ENCODE measurements at places on chromosomes 7 and 10. TPM values are rescaled to one million over a fixed set of nuclear protein-coding genes. Genes with fewer than 3 reads are reported as not detected.

LRRC18 gene
- not detected for total RNA-seq

RBP3 gene
- total RNA-seq: not detected

POM121 gene
- 39.8 TPM for total RNA-seq

MRM2 gene
- total RNA-seq: 53.6 TPM

FBXO24 gene
- total RNA-seq: 0.20 TPM

UCMA gene
- not detected for total RNA-seq

ACBD7 gene
- total RNA-seq: 1.4 TPM

PKD2L1 gene
- 0.05 TPM for total RNA-seq

C7orf33 gene
- not detected for total RNA-seq

SPDYE11 gene
- not detected for total RNA-seq

EVX1 gene
- total RNA-seq: 0.13 TPM

ABLIM1 gene
- 49.0 TPM for total RNA-seq

MGMT gene
- 6.5 TPM for total RNA-seq

OPN1SW gene
- not detected for total RNA-seq

LRRN3 gene
- total RNA-seq: not detected

NPC1L1 gene
- 0.06 TPM for total RNA-seq

DLX6 gene
- total RNA-seq: not detected

SDK1 gene
- 0.37 TPM for total RNA-seq

NSUN5 gene
- total RNA-seq: 60.0 TPM

GDF2 gene
- total RNA-seq: not detected

PIK3AP1 gene
- total RNA-seq: 0.55 TPM

TACR2 gene
- 0.10 TPM for total RNA-seq

PNLIPRP2 gene
- not detected for total RNA-seq

IFIT1B gene
- total RNA-seq: not detected

CCT6A gene
- 278 TPM for total RNA-seq

All from A549 treated with Hydrocortisone at 1 μM for 4 hours (cell line).